ENCODE measurements at places on chromosomes 2 and 18.

DNA sequence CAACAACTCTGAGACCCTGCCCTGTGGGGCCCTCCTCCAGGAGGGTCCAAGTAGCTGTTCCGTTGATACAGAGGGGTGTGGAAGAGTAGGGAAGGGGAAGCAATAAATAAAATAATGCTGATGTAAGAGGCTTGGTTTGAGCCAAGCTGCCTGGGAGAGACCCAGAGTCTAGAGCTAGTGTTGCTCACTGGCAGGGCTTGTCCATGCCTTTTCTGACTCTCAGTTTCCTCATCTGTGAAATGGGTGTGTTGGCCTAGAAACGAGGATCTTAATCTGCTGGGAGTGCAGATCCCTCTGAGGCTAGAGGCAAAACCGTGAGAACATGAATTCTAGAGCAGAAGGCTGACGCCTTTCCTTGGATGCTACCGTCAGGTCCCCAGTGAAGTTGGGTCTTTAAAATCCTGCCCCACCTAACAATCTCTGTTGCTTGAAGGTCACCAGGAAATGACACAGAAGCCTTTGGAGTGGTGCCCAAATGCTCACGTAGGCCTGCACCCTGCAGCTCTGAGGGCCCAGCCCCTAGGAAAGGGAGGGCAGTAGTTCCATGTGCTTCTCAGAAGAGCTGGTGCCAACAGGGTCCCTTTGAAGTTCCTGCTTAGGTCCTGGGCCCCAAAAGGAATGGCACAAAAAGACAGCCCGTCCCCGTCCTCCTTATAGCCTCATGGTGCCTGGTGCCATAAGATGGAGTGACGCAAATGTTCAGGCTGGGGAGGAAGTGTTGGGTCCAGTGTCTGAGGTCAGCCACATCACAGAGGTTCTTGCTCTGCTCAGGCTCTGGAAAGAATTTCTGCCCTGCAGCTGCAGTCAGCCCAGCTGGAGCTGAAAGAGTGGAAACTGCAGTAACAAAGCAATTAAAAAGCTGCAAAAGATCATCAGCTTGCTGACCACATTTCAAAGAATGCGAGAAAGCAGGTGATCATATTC, 73.2 kb upstream of the SMAD2 start:
- DNase-seq: no peak

- DNase-seq: peak; percentile 85
Observed at GRCh38 chr2:75200140-75201096, 1.1 kb upstream of the TACR1 start.

DNA sequence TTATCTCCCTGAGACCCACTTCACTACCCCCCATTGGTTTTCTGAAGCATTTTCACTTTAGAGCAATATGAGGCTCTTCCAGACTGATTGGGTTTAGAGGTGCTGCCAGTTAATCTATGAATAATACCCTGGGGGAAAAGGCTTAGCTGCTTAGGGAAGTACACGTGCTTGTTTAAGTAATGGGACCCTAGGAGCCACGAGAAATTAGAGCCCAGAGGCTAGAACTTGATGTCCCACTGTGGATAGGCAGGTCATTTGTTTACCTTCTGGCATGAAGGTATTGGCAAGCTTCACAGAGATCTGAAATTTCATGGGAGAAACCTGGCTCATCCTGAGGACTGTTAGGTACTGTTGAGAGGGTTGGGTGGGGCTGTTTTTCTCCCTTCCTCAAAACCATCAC, 59.7 kb downstream of the CLIP4 start:
- peak; percentile 18 for DNase-seq

DNA sequence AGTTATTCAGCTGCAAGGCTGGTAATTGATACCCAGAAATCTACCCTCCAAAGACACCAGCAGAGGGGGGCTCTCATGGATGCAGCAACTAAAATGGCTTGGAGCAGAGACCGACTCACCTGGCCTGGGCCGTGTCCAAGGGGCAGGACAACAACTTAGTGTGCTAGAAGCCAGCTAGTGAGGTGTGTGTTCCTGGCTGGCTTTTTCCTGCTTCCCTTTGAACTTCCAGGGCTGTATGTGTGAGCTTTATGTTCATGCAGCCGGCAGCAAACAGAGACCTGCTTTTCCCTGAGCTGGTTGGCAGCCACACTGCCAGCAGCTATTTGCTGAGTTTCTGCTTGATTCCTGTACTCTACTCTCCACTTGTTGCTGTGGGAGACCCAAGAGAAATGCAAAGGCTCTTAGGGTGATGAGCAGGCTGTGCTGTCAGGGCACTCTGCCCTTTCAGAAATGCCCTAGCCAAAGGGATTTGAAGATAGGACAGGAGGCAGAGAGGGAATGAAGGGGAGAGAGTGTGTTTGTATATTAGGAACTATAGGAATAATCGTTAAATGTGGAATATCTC, 23.7 kb upstream of the GRP start:
- peak; percentile 41 for DNase-seq

DNA sequence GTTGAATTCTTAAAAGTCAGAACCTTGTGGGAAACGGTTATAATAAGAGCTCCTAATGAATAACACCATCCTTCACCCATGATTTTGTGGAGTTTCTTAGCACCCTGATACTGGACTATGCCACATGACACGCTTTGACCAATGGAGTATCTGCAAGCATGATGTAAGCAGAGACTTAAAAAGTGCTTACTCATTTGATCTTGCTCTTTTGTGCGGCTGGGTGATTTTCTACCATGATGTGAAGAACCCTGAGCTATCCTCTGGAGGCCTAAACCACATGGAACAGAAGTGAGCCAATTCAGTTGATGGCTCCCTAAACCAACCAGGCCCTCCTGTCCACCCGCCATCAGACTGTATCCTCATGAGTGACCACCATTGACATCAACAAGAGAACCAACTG, 70.9 kb downstream of the TCF4 start:
- DNase-seq: no peak

DNA sequence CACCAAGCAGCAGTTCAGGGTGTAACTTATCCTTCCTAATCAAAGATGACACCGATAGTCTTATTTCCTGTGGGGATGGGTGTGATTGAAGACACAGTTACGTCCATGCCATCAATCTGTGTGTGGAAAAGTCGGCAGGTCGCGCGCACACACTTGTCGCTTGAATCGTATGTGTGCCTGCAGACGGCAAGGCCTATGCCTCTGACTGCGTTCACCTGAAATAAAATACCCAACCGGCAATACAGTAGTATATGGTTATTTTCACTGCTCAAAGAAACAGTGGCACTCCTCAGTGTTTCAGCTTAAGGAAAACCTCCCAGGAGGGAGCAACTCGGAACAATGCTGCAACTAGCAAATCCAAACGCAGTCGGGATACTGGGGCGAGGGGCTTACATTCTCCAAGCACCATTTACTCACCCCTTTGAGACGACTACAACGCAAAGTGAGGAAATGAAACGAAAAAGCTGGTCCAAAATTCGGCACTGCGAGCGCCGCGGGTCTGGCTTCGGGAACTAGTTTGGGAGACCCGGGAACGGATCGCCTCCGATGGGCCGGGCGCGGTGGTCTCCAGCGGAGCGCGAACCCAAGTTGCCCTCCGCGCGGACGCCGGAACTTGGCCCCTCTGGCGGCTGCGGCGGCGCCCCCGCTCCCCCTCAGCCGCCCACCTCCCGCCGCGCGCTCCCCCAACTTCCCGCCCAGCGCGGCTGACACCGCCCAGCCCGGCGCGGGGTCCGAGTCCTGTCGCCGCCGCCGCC, 675 bp downstream of the PRKD3 start:
- DNase-seq: peak; percentile 39

DNA sequence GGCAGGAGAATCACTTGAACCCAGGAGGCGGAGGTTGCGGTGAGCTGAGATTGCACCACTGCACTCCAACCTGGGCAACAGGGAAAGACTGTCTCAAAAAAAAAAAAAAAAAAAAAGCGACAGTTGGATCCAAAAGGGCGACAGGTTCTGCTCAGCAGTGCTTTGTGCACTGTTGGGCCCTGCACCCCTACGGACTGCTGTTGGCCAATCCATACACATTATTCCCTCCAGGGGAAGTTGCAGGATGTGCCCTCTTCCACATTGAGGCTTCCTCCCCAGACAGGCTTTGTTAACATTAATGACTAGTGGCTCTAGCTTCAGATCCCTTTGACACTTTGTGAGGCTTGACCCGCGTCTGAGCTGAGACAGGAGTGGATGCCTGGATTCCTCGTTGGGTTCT, 9.4 kb downstream of the NT5DC4 start:
- DNase-seq: no peak

DNA sequence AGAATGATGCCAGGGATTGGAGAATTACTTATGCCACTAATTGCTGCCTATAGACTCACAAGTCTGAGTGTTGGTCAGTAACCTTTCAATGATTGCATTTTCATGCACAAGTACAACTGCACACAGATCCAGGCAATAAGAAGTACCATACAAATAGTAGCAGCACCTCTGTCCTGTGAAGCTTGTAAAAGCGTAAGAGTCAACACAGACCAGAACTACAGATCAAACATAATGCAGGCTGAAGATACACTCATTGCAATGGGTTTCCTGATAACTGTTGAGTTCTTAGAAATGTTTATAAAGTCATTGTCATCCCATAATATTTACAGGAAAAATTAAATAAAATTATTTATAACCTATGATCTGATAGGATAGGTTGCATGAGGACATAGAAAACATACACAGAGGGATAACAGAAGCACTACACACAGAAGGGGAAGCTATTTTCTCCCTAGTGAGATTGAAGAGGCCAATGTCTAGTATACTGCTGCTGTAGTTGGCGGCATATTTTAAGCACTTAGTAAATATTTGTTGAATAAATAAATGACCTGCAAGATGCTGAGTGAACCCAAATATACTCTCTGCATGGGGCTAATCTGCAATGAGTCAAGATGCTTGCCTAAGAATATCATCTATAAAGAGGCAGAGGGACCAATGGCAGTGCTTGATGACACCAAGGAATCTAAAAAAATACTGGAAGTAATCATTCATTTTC, 5.7 kb upstream of the PIK3C3 start:
- DNase-seq: no peak

- DNase-seq: no peak
Observed at GRCh38 chr2:166658901-166659300, 164.9 kb upstream of the SCN7A start.

DNA sequence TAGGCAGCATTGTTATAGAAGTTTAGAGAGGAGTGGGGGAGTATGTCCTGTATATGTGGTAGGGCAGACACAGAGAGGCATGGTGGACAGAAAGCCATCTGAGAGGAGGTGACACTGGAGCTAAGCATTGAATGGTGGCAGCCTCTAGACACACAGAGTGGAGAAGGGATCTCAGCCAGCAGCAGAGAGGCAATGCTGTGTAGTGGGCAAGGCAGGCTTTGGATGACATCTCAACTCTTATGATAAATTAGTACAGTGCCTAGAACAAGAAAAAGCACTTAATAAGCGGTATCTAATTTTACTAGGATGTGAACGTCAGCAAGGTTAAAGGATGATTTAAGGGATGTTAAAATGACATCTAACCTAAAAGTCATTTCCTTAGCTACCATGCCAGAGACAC, 22.5 kb upstream of the CERS6 start:
- DNase-seq: no peak

- DNase-seq: no peak
Observed at GRCh38 chr2:126963390-126963789, 64.7 kb downstream of the TEX51 start.

DNA sequence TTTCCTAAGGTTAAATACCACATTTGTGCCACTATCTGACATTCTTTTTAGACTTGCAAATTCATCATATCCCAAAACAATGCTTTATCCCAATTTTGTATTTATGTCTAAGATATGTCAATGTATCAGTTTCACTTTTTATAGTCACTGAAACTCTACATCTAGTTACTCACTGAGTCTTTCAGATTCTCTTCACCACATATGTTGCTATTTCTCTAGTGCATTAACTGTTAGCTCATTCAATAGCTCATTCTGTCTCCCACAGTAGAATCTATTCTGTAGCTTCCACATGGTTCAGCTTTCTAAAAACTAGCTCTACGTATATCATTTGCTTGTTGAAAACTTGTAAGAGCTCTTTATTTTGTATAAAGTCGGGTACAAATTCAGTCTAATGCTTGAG, 1420.6 kb upstream of the NXPH2 start:
- DNase-seq: no peak

GRCh38 chr2:100773538-100773937, 46.4 kb upstream of the NPAS2 start:
- DNase-seq: no peak

GRCh38 chr2:167181134-167181533, 292.9 kb downstream of the XIRP2 start:
- no peak for DNase-seq

GRCh38 chr2:5741242-5741641, 49.1 kb downstream of the SOX11 start:
- no peak for DNase-seq

GRCh38 chr18:47262301-47263149, 11.1 kb upstream of the SKOR2 start:
- no peak for DNase-seq

GRCh38 chr18:31246460-31246859, 71.5 kb upstream of the DSG1 start:
- no peak for DNase-seq

DNA sequence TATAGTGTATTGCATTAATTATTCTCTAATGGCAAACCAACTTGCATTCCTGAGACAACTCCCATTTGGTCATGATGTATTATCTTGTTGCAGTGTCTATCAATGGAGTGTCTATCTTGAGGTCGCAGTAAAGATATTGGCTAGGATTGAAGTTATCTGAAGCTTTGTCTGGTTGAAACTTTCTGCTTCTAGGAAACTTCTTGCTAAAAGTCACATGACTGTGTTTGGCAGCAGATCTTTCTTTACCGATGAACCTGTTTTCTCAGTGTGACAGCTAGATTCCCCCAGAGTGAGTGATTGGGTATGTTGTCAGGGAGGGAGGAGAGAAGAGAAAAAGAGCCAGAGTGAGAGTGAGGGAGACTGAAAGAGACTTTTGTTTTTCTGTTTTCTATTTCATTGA, 119.6 kb downstream of the QPCT start:
- DNase-seq: no peak

DNA sequence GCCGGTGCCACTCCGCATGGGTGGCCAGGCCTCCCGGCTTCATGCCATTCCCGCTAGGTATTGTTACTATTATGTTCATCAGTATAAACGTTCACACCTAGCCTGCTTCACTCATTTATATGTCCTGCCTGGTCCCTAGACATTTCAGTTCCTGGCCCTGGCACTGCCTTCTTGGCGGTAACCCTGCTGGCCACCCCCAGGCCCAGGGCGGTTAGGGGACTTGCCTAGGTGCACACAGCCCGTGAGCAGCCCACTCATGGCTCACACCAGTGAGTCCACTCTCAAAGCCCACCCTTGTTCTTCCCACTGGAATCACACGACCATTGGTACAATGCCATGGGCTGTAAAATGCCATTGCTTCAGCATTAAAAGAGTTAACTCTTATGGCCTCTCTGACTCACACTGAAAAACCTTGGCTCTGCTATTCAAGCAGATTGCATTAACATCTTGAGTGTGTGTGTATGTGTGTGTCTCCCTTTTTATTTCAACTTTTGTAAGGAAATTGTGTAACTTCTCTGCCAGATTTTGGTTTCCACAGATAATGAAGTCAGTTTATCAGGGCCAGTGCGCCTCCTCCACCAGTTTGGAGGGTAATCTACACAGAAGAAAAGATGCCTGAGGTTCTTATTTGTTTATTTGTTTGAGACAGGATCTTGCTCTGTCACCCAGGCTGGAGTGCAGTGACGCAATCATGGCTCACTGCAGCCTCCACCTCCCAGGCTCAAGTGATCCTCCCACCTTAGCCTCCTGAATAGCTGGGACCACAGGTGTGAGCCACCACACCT, 74.2 kb downstream of the RAB31 start:
- no peak for DNase-seq

- DNase-seq: no peak
Observed at GRCh38 chr2:43521568-43521967, 74.3 kb downstream of the THADA start.

GRCh38 chr2:164028814-164029534, 293.2 kb upstream of the FIGN start:
- no peak for DNase-seq
